Right atrium auricular region (tissue), 2 donors: ENCODE measurements at places on chromosomes 1 and 21. TPM values are rescaled to one million over a fixed set of nuclear protein-coding genes. Genes with fewer than 3 reads are reported as not detected.

DNA sequence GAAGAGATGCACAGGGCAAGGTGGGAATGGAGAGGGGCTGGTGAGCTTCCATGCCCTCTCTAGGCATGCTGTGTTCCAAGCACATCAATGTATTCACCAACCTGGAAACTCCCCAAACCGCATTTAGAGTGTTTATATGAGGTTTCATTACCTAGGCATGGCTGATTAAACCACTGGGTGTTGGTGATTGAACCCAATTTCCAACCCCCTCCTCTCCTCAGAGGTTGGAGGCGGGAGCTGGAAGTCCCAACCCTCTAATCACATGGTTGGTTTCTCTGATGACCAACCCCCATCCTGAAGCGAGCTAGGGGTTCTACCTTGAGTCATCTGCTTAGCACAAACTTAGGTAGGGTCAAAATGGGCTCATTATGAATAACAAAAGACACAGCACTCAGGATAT lies 3.0 kb upstream of the PPIE start:
- peaks cover under 1% of the 10 kb centered on the region for H3K36me3 ChIP-seq
- H3K4me3 ChIP-seq: no peak overlapping the region
- H3K27me3 ChIP-seq: no peaks in the 10 kb centered on the region
- peaks cover 22% of the 10 kb centered on the region for H3K4me1 ChIP-seq
- no peak for DNase-seq

DNA sequence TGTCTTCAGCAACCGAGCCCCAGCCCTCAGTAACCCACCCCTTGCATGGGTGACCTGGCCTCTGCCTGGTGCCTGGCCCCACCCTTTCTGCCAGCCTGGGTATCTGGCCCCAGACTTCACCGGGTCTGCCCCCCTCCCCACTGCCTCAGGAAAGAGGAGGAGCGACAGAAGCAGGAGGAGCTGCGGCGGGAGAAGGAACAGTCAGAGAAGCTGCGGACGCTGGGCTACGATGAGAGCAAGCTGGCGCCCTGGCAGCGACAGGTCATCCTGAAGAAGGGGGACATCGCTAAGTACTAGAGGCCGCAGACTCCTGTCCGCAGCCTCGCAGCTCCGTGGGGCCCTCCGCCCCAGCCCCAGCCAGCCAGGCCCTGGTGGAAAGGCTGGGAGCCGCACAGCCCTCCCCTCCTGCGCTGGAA lies 6.1 kb downstream of the TNFRSF25 start:
- H3K4me1 ChIP-seq: peaks cover 23% of the 10 kb centered on the region
- no peak for DNase-seq
- H3K4me3 ChIP-seq: no peak overlapping the region

The KIRREL1 gene
- total RNA-seq: 21.9 TPM

The ADAM15 gene
- total RNA-seq: 64.6 TPM
